Kidney (tissue), 22 donors: ENCODE measurements at places on chromosomes 4 and X. TPM values are rescaled to one million over a fixed set of nuclear protein-coding genes. Genes with fewer than 3 reads are reported as not detected.
A peak's percentile ranks its signal among the peaks of the same experiment; 100 is the strongest.

DNA sequence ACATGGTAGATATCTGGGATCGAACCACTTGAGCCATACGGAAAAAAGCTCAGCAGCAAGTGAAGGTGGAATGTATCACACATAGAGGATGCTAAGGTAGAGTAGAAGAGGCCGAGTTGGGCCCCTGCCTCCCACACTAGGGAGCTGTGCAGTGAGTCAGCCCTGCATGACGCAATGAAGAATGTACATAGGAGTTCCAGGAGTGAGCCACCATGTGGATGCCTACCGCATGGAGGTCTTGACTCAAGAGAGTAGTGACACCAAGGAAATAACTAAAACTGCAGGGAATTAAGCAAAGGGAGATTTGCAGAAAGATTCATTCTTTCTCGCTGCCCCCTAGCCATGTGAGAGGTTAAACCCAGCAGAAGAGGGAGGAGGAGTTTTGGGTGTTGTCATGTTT lies 389.6 kb upstream of the IGFBP7 start:
- no peak overlapping the region for H3K4me3 ChIP-seq
- DNase-seq, result no peak
- no peaks in the 10 kb centered on the region for H3K4me1 ChIP-seq
- H3K27ac ChIP-seq, result no peak overlapping the region

DNA sequence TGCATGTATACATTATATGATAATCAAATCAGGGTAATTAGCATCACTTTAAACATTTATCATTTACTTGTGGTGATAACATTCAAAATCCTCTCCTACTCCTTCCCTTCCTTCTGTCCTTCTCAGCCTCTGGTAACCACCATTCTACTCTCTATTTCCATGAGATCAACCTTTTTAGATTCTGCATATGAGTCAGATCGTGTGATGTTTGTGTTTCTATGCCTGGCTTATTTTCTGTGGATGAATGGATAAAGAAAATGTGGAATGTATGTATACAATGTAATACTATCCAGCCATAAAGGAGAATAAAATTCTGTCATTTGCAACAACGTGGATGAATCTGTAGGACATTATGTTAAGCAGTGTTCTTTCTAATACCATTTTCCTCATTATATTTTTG lies 123.9 kb downstream of the NAA11 start:
- no peak overlapping the region for H3K4me3 ChIP-seq
- no peaks in the 10 kb centered on the region for H3K27me3 ChIP-seq
- H3K27ac ChIP-seq, result no peak overlapping the region
- H3K36me3 ChIP-seq, result no peaks in the 10 kb centered on the region

DNA sequence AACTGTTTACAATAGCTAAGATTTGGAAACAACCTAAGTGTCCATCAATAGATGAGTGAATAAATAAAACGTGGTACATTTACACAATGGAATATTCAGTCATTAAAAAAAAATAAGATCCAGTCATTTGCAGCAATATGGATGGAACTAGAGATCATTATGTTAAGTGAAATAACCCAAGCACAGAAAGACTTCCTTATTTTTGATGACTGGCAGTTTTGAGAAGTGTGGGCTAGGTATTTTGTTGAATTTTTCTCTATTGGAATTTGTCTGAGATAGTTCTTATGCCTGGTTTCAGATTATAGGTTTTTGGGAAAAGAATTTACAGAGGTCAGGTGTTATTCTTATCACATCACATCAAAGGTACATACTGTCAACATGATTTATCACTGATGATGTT lies 293.8 kb upstream of the ARSJ start:
- no peaks in the 10 kb centered on the region for H3K36me3 ChIP-seq
- H3K4me3 ChIP-seq, result no peak overlapping the region
- no peaks in the 10 kb centered on the region for H3K4me1 ChIP-seq
- no peak for DNase-seq
- H3K27me3 ChIP-seq, result no peaks in the 10 kb centered on the region

GRCh38 chr4:26884486-26884988 lies 23.9 kb downstream of the STIM2 start:
- H3K27me3 ChIP-seq, result no peaks in the 10 kb centered on the region
- H3K4me1 ChIP-seq, result no peaks in the 10 kb centered on the region
- H3K36me3 ChIP-seq, result no peaks in the 10 kb centered on the region

- peak overlapping the region; percentile 28 for H3K27ac ChIP-seq
- no peaks in the 10 kb centered on the region for H3K27me3 ChIP-seq
- H3K4me3 ChIP-seq, result no peak overlapping the region
- DNase-seq, result no peak
- no peaks in the 10 kb centered on the region for H3K4me1 ChIP-seq
These were observed 16.1 kb upstream of the TASL start for GRCh38 chrX:30593440-30594200.

The SHROOM2 gene
- 3.5 TPM for polyA plus RNA-seq

DNA sequence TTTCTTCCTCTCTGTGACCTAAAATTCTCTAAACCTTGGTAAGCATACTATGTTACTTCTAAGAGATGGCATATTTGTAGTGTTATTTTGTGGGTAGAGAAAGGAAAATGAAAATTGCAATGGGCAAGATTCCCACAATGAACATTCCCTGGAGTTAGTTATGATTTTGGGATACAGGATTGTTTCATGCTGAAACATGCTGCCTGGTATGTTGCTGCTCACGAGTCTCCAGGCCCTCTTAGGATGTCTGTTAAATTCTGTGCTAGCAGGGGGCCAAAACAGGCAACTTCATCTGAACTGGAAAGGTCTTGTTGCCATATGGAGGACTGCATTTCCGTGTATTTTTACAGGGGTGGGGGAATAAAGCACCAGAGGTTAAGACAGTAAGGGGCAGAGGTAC lies 18.9 kb upstream of the MSMO1 start:
- no peaks in the 10 kb centered on the region for H3K4me1 ChIP-seq
- H3K27ac ChIP-seq, result no peak overlapping the region
- no peak overlapping the region for H3K4me3 ChIP-seq
- DNase-seq, result no peak
